Stomach (tissue), 19 donors: ENCODE measurements at places on chromosomes 5 and 9. TPM values are rescaled to one million over a fixed set of nuclear protein-coding genes. Genes with fewer than 3 reads are reported as not detected.

Gene GDA
- total RNA-seq, result 7.5 TPM

Gene SYNPO
- 3.7 TPM for total RNA-seq

Gene OLFML2A
- 4.1 TPM for total RNA-seq

Gene DNAH5
- total RNA-seq, result 12.5 TPM

Gene EPB41L4A
- total RNA-seq, result 77.6 TPM

Gene LCN15
- not detected for total RNA-seq

Gene TMEM252
- not detected for total RNA-seq

Gene FSTL4
- total RNA-seq, result 0.37 TPM

Gene CDHR2
- 13.4 TPM for total RNA-seq

Gene ACSL6
- total RNA-seq, result not detected

Gene RFX3
- total RNA-seq, result 22.8 TPM

Gene AQP7
- total RNA-seq, result 2.8 TPM

Gene ALDOB
- not detected for total RNA-seq

Gene OR1J4
- not detected for total RNA-seq

Gene IL7R
- total RNA-seq, result 7.6 TPM

Gene TAS2R1
- not detected for total RNA-seq

Gene ACER2
- total RNA-seq, result 20.5 TPM

- DNase-seq, result no peak
- H3K27ac ChIP-seq, result no peak overlapping the region
- peaks cover 9% of the 10 kb centered on the region for H3K27me3 ChIP-seq
- H3K4me3 ChIP-seq, result no peak overlapping the region
These were observed 3.3 kb downstream of the ENHO start for GRCh38 chr9:34519321-34520020.

DNA sequence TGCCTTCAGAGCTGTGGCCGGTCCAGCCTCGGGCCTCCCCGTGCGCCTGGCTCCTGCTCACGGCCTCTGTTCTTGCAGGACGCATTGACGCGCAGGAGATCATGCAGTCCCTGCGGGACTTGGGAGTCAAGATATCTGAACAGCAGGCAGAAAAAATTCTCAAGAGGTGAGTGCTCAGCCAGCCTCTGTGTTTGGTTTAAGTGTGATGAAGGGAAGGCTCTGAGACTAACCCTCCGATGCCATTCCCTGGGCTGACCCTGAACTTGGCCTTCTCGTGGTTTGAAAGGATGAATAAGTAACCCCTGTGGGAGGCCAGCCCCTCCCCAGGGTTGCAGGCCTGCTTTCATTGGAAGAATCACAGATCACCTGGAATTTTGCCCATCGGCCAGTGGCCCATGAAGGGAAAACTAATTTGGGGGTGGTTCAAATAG lies 26.3 kb downstream of the PTGES2 start:
- H3K27me3 ChIP-seq, result no peaks in the 10 kb centered on the region
- H3K4me3 ChIP-seq, result peak overlapping the region; percentile 50
- peaks cover 83% of the 10 kb centered on the region for H3K4me1 ChIP-seq
- peaks cover 53% of the 10 kb centered on the region for H3K36me3 ChIP-seq
- peak overlapping the region; percentile 91 for H3K27ac ChIP-seq

GRCh38 chr5:92337772-92338234 lies 954.7 kb upstream of the ARRDC3 start:
- no peaks in the 10 kb centered on the region for H3K4me1 ChIP-seq
- no peak overlapping the region for H3K4me3 ChIP-seq
- no peaks in the 10 kb centered on the region for H3K27me3 ChIP-seq
- no peak for DNase-seq

DNA sequence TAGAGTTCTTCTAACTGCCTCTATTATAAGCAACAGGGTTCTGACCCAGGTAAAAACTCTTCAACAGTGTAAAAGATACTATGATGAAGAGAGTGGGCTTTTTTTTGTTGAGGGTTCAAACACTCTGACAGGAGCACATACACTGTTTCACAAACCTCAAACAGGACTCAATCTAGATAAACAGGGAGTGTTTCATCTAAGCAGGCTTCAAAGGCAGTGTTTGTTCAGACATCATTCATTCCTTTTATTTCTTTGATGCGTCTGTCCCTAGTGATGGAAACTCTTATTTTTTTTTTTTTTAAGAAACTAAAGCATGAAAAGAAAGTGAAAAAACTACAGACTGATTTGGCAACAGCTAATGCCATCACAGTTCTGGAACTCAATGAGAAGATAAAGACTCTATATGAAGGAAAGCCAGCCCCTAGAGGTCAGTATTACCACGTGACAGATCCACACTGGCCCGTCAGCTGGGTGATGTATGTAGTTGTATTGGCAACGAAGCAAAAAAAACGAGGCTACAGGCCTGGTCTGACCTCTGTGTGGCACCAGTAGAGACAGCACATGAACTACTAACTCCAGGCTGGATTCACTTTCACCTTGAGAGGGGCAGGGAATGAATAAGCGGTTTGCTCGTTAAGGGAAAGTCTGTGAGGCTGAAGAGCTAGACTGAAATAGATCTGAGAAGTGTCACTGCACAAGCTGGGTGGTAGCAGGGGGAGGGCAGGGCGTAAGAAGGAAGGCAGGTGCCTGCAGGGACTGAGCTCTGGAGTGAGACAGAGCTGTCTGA lies 172.2 kb downstream of the CCDC192 start:
- H3K4me3 ChIP-seq, result peak overlapping the region; percentile 4
- peak overlapping the region; percentile 59 for H3K27ac ChIP-seq
- no peaks in the 10 kb centered on the region for H3K27me3 ChIP-seq
- DNase-seq, result peak; percentile 69
- H3K36me3 ChIP-seq, result no peaks in the 10 kb centered on the region
- H3K4me1 ChIP-seq, result peaks cover 34% of the 10 kb centered on the region

GRCh38 chr5:81850501-81851357 lies 99.8 kb upstream of the SSBP2 start:
- H3K36me3 ChIP-seq, result no peaks in the 10 kb centered on the region
- peak overlapping the region; percentile 47 for H3K4me3 ChIP-seq
- peak overlapping the region; percentile 87 for H3K27ac ChIP-seq
- DNase-seq, result peak; percentile 22
- H3K27me3 ChIP-seq, result no peaks in the 10 kb centered on the region

- H3K27ac ChIP-seq, result peak overlapping the region; percentile 19
- no peak for DNase-seq
- peaks cover 15% of the 10 kb centered on the region for H3K36me3 ChIP-seq
- no peaks in the 10 kb centered on the region for H3K4me1 ChIP-seq
- H3K4me3 ChIP-seq, result no peak overlapping the region
These were observed 257.1 kb downstream of the SAXO1 start for GRCh38 chr9:18775930-18776329.

- H3K27ac ChIP-seq, result no peak overlapping the region
- H3K27me3 ChIP-seq, result no peaks in the 10 kb centered on the region
- peaks cover 21% of the 10 kb centered on the region for H3K4me1 ChIP-seq
These were observed 90.7 kb downstream of the STK10 start for GRCh38 chr5:172097356-172097755.

- H3K27ac ChIP-seq, result no peak overlapping the region
- H3K4me1 ChIP-seq, result no peaks in the 10 kb centered on the region
- no peaks in the 10 kb centered on the region for H3K27me3 ChIP-seq
- DNase-seq, result no peak
These were observed 10.3 kb upstream of the IL3 start for GRCh38 chr5:132050136-132050535.

DNA sequence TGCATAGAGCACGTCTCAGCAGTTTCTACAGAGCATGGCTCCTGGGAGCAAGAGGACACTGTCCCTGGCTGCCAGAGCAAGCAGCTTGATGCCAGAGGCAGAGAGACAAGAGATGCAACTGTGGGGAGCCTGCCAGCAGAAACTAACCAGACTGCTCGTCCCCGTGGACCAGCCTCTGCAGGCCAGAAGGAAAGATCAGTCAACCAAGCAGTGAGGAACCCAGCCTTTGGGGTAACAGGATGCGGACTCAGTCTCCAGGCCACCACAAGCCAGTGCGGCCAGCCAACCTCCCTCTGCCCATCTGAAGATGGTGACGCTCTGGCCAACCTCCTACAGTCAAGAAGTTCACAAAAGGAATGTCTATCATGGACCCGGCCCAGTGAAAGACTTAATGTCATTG lies 3.7 kb downstream of the SURF4 start:
- H3K4me3 ChIP-seq, result no peak overlapping the region
- no peaks in the 10 kb centered on the region for H3K27me3 ChIP-seq
- H3K27ac ChIP-seq, result peak overlapping the region; percentile 73
- H3K4me1 ChIP-seq, result peaks cover 75% of the 10 kb centered on the region

DNA sequence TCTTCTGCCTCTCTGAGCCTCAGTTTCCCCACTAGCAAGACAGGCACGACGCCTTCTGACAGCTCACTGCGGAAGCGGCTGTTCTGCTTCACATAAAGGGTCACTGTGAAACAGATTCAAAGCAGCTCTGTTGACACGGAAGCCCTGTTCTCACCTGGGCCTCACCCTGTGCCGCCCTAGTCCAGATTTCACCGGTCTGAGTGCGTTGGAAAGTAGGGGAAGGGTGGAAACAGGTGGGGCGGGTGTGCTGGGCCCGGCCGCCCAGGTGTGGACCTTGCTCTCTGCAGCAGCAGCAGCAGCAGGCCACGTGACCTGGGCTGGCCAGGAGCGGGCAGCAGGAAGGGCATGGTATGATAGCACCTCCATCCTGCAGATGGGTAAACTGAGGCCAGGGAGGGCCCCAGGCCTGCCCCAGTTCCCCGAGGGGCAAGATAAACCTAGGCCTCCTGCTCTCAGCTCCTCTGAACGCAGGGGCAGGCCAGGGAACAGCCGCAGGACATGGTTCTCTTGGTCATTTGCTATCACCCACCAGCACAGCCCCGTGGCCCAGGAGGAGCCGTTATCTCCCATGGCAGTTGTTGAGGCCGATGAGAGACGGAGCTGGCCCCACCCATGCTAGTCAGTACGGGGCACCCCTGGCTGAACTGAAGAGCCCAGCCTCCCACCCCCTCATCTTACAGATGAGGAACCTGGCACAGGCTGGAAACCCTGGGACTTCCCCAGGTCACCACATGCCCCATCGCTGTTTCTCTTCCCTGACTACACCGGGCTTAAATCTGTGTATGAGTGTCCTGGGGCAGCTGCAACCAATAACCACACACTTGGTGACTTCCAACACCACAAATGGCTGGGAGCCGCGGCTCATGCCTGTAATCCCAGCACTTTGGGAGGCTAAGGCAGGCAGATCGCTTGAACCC lies 12.1 kb downstream of the PTGES2 start:
- peaks cover 50% of the 10 kb centered on the region for H3K4me1 ChIP-seq
- peak; percentile 97 for DNase-seq
- H3K27ac ChIP-seq, result peak overlapping the region; percentile 97
- H3K4me3 ChIP-seq, result no peak overlapping the region
- H3K27me3 ChIP-seq, result no peaks in the 10 kb centered on the region

GRCh38 chr9:22203371-22204138 lies 194.4 kb upstream of the CDKN2B start:
- H3K27me3 ChIP-seq, result no peaks in the 10 kb centered on the region
- H3K27ac ChIP-seq, result no peak overlapping the region
- DNase-seq, result no peak
- H3K4me1 ChIP-seq, result peaks cover under 1% of the 10 kb centered on the region
- no peaks in the 10 kb centered on the region for H3K36me3 ChIP-seq

- DNase-seq, result no peak
- no peaks in the 10 kb centered on the region for H3K4me1 ChIP-seq
- no peak overlapping the region for H3K27ac ChIP-seq
- H3K4me3 ChIP-seq, result no peak overlapping the region
- no peaks in the 10 kb centered on the region for H3K27me3 ChIP-seq
These were observed 53.2 kb downstream of the NDST1 start for GRCh38 chr5:150561192-150561512.

- no peaks in the 10 kb centered on the region for H3K4me1 ChIP-seq
- no peaks in the 10 kb centered on the region for H3K36me3 ChIP-seq
- no peak for DNase-seq
- no peak overlapping the region for H3K4me3 ChIP-seq
- no peak overlapping the region for H3K27ac ChIP-seq
- H3K27me3 ChIP-seq, result peaks cover 20% of the 10 kb centered on the region
These were observed 140.9 kb downstream of the SYK start for GRCh38 chr9:90942555-90942954.

- H3K4me1 ChIP-seq, result no peaks in the 10 kb centered on the region
- H3K4me3 ChIP-seq, result no peak overlapping the region
- H3K27ac ChIP-seq, result no peak overlapping the region
These were observed 161.9 kb downstream of the ARSB start for GRCh38 chr5:78823196-78823595.

DNA sequence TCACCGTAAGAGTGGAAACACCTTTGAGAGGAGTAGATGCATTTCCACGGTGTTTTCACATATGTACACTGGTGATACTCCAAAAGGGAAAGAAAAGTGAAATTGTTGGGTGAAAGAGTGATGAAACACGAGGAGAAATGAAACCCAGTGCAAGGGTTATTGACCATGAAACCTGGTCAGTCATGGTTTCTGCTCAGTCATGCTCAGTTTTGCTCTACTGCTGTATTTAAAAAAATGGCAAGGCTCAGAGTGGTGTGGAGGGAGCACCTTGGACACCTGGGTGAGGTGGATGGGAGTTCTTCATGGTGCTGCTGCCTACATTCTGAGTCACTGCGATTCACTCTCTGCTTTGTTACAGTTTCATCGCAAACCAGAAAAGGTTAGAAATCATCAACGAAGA lies 32.3 kb downstream of the NTRK2 start:
- H3K27me3 ChIP-seq, result peaks cover 10% of the 10 kb centered on the region
- no peaks in the 10 kb centered on the region for H3K36me3 ChIP-seq
- H3K4me3 ChIP-seq, result no peak overlapping the region
- DNase-seq, result no peak
- H3K27ac ChIP-seq, result no peak overlapping the region
- H3K4me1 ChIP-seq, result no peaks in the 10 kb centered on the region

GRCh38 chr5:119332978-119333401 lies 22.8 kb upstream of the TNFAIP8 start:
- no peak for DNase-seq
- H3K27me3 ChIP-seq, result no peaks in the 10 kb centered on the region
- no peaks in the 10 kb centered on the region for H3K36me3 ChIP-seq

- H3K4me3 ChIP-seq, result no peak overlapping the region
- no peaks in the 10 kb centered on the region for H3K36me3 ChIP-seq
- DNase-seq, result no peak
- no peaks in the 10 kb centered on the region for H3K27me3 ChIP-seq
- no peak overlapping the region for H3K27ac ChIP-seq
These were observed 88.6 kb downstream of the LMX1B start for GRCh38 chr9:126702151-126703001.

DNA sequence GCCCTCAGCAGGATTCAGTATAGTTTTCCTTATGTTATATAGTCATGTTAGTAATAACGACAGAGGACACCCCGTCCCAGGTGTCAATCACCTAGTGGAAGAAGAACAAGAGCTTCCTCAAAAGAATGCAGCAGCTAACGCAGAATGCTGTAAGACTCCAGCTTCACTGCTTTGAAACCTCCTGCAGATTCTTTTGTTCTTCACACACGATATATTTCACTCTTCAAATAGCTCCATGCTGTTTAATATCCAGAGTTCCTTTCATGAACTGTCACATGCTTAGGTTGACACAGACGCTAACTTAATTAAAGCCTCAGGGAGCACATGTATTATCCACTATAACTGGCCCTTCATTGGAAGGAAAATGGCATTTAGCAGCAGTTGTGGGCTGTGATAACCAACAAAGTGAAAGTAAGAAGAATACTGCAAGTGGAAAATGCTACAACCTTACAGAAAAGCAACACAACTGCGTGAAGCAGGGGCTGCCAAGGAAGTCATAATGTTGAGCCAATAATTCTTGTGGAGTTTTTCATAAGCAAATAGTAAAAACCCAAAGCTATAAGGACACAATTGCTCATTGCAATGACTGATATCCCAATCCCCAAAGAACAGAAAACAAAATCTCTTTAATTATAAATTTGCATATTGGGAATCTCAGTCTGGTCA lies 387.5 kb downstream of the PLK2 start:
- no peaks in the 10 kb centered on the region for H3K4me1 ChIP-seq
- no peaks in the 10 kb centered on the region for H3K36me3 ChIP-seq
- no peak overlapping the region for H3K27ac ChIP-seq

- peaks cover 16% of the 10 kb centered on the region for H3K36me3 ChIP-seq
- H3K27ac ChIP-seq, result no peak overlapping the region
- no peak overlapping the region for H3K4me3 ChIP-seq
- DNase-seq, result no peak
- no peaks in the 10 kb centered on the region for H3K27me3 ChIP-seq
- no peaks in the 10 kb centered on the region for H3K4me1 ChIP-seq
These were observed 98.9 kb downstream of the MAN2A1 start for GRCh38 chr5:109788596-109788995.
